ENCODE measurements at places on chromosomes 12 and 14.

DNA sequence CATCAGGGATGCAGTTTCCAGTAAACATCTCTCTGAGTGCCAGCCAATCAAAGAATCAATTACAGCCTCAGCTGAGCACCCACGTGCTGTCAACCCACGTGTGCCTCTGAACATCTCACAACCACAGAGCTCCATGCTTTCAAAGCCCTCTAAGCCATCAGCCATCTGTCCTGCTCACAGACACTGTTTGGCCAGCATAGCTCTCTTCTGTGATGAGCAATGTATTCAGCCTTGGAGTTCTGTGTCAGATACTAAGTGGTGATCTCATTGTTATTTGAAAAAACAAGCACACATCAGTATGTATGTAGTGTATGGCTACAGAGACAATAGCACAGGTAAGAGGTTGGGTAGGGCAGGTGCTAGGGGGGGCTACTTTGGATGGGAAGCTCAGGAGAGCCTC, 94.3 kb downstream of the RGS6 start:
- no peak for DNase-seq

GRCh38 chr14:71262441-71262840, 355.2 kb downstream of the PCNX1 start:
- no peak for DNase-seq

- DNase-seq = peak; percentile 98
Observed at GRCh38 chr14:51395361-51395849, 155.4 kb downstream of the TMX1 start.

DNA sequence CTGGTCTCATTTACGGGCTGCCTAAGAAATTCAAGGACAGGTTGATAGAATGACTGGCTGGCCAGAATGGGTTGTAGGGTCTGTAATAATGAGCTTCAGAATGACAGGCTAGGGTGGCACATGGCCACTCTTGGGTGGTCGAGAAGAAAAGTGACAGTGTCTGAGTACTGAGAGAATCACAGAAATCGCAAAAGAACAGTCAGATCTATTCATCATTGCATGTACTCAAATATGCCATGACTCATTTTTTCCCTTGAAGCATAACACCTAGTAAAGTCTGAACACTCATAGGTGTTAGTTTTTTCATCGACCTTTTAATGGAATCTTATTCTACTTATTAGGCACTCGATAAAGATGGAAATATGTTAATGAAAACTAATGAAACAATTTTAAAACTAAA, 37.8 kb upstream of the SEL1L start:
- DNase-seq = no peak

- DNase-seq = no peak
Observed at GRCh38 chr14:55650992-55651391, 71.0 kb downstream of the KTN1 start.

- no peak for DNase-seq
Observed at GRCh38 chr14:28577187-28577586, 189.4 kb upstream of the FOXG1 start.

DNA sequence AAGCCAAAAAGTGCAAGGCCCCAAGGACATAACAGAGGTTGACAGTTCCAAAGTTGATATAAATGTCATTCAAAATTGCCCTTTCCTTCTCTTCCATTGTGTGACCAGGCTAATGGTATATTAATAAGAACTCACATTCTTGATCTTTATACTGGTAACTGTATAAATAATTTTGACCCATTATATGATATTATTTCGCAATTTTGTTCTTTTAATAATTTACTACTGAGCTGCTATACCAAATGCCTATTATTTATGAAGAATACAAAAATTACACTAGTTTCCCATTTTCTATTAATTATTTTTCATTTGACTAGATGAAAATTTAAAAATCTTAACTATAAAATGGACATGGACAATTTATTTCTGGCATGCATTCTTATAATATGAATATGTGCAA, 370.2 kb downstream of the SOX5 start:
- DNase-seq = no peak

DNA sequence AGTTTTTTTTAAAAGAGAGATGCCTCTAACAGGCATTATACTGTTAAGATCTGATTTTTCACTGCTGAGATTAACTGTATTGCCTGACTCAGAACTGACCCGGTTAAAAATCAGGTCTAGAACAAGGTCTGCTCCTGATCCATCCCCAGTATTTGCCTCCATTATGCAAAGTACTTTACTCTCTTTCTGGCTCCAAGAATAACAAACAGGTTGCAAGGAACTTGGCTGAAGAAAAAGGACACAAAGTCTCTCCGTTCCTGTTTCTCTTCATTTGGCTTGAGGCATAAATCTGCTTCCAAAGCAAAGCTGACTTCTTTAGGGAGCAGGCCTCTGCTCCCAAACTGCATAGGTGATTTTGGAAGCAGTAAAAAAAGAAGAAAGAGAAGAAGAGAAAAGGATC, 199.3 kb upstream of the PDZRN4 start:
- no peak for DNase-seq

DNA sequence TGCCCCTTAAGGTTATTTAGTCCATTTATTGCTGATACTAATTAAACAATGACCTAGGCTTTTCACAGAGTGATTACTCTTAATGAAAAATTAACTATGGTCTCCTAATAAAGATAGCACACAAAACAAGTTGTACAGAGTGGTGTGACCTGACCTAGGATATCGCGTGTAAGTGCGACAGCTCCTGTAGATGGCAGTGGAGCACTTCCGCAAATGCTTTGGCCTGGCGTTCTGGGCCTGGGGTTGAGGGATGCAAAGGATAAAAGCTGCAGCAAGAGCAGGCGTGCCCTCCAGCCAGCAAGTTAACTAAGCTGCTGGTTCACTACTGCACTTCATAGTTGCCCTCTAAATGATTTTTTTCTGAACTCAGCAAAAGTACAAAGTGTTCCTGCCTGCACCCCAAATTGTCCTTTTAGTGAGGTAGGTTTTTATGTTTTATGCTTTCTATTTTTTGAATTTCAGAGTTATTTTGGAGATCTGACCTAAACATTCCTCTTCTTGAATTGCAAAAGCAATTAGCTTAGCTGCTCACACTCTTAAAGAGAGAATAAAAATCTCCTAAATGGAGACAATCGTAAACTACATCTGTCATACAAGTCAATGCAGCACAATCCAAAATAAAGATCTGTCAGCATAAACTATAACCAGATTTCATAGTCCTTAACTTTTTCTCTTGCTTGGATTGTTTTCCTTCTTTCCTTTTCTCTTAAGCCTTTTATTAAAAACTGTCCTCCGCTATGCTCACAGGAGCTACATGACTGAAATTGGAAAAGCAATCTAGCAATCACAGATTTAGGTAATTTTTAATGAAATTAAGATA, 379.6 kb downstream of the LRIG3 start:
- DNase-seq = peak; percentile 60

DNA sequence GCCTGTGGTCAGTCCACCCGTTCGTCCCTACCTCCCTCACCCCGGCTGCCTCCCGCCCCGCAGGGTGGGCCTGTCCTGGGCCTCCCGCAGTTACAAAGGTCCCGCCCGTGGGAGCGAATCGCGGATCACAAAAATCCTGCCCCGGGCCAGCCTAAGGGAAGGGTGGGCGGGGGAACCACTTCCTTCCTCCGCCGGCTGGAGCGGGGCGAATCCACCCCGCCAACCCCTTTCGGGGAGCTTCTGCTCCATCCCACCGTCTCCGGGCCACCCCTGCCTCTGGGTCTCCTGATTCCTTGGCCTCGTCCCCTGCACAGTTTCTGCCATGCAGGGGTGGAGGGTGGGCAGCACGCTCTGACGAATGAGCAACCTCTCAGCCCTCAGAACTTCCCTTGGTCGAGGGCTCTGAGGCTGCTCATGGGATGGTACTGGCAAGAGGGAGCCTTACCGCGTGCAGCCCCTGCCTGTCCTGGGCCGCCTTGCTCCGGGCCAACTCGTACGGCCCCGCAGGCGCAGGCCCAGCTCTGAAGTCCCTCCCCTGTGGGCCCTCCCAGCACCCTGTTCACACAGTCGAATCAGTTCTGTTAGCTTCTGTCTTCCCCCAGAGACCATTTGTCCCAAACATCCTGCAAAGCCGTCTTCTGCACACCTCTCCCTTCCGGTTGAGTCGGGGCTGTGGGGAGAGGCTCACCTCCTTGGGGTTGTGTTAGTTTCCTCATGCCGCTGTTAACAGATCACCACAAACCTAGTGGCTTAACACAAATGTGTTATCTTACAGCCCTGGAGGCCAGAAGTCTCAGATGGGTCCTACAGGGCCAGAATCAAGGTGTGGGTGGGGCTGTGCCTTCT, 589 bp upstream of the HVCN1 start:
- no peak for DNase-seq

DNA sequence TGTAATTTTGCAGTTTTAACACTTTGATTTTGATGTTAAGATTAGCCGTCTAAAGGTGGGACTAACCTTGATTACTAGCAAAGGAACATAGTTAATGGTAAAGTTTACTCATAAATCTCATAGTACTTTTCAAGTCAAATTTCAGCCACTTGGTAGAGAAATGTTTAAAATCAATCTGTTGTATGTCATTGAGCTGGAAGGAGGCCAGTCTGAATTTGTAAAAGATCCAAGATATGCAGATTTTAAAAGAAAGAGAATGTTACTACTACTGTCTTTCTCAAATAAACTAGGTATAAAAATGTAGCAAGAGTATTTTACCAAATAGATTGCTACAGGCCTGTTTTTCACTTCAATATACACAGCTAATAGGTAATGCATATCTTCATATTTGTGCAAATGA, 600.8 kb upstream of the SEL1L start:
- DNase-seq = no peak

DNA sequence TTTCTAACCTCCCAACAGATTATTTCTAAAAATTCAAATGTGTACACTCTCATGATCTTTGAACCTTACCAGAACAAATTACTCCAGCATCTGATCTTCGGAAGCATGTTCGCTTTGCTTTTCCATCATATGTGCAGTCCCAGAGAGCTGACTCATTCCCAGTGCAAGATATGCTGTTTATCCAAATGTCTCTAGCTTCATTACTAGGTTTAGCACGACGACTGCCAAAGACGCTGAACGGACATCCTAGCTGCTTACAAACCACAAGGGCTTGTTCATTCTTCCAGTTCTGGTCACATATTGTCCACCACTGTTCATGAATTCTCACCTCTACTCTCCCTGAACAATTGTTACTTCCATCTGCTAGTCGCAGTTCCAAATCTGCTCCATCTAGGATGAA, 40.5 kb downstream of the CD163L1 start:
- DNase-seq = no peak

- no peak for DNase-seq
Observed at GRCh38 chr14:38256533-38256840, 594 bp upstream of the CLEC14A start.

GRCh38 chr12:51820526-51821439, 27.7 kb downstream of the FIGNL2 start:
- peak; percentile 61 for DNase-seq

DNA sequence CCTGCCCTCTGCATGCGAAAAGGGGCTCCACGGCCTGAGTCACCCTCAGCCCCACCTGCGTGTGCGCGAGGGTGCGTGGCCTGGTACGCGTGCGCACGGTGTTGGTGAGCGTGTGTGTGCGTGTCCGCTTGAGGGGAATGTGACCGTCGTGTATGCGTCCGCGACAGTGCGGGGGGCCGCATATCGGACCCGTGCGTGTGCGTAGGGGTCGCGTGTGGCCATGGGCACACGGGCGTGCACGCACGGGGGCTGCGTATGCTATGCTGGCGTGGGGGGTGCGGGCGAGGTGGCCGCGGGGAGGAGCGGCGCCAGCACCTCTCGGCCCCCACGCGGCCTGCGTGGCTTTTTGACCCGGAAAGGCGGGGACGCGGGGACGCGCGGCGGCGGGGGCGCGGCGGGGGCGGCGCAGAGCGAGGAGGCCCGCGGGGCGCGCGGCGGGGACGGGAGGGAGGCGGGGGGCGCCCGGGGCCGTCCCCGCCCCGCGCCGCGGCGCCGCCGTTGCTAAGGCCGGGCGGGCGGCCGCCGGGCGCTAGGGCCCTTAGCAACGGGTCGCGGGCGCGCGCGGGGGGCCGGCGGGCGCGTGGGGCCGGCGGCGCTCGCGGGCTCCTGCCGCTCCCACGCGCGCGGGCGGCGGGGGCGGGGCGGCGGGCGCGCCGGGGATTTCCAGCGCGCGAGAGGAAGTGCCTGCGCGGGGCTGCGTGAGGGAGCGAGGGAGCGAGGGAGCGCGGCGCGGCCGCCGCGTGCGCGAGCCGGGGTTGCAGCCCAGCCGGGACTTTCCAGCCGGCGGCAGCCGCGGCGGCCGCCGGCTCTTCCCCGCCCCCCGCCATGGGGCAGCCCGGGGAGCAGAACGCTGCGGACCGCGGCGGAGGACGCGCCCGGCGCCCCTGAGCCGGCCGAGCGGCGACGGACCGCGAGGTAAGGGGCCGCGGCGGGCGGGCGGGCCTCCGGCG, at the start of gene TRAF3:
Gene TRAF3, plus strand, starts transcription at position 689 of the 950 bp plus-strand sequence. CDS start 92,753 bp downstream, outside the sequence.
- no peak for DNase-seq

DNA sequence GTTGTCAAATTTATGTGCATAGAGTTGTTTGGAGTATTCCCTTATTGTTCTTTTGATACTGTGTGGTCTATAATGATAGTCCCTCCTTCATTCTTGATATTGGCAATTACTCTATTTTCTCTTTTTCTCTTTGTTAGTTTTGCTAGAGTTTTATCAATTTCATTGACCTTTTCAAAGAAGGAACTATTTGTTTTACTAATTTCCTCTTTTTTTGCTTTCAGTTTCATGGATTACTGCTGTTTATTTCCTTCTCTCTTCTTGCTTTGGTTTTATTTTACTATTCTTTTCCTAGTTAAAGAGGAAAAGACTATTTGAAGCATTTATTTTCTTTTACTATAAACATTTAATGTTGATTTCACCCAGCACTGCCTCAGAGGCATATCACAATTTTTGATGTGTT, 250.9 kb upstream of the PELI2 start:
- no peak for DNase-seq

- DNase-seq = peak; percentile 40
Observed at GRCh38 chr14:71497645-71498086, 434.6 kb upstream of the RGS6 start.

GRCh38 chr14:91342206-91342760, 75.3 kb downstream of the CCDC88C start:
- DNase-seq = no peak
